ENCODE measurements at places on chromosomes 4 and X.

GRCh38 chrX:6053141-6053540, 175.5 kb downstream of the NLGN4X start:
- no peak for DNase-seq

GRCh38 chr4:83486457-83487129, 1.7 kb upstream of the ABRAXAS1 start:
- no peak for DNase-seq

- DNase-seq: no peak
Measured at GRCh38 chr4:75821966-75822365, 80.3 kb downstream of the PPEF2 start.

GRCh38 chr4:35948171-35948570, 296.1 kb downstream of the ARAP2 start:
- no peak for DNase-seq
